Stimulated activated CD8-positive, alpha-beta memory T cell treated with anti-CD3 and anti-CD28 coated beads, Interleukin-4, amount 100 ng/mL, for 1 hour (primary cell): ENCODE measurements at places on chromosomes 7 and 10.

GRCh38 chr7:116167177-116167576 lies 43.2 kb upstream of the TES start:
- DNase-seq, result no peak

DNA sequence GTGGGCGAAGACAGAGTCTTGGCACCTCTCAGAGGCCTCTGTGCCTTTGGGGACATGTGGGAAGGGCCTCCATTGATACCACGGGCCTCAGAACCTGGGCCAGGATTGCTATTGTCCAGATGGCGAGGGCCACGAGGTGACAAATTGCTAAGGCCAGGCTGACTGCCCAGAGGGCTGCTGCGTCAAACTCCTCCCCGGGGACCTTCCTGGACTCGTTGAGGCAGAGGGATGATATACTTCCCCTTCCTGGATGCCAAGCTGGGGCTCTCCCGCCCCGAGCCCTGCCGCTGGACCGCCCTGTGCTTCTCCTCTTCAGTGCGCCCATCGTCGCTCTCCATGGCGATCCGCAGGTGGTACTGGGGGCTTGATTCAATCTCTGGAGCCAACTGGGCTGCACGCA lies 58.9 kb downstream of the LRRC72 start:
- no peak for DNase-seq

- no peak for DNase-seq
Measured at GRCh38 chr7:78523930-78524329, 725.4 kb downstream of the PHTF2 start.

GRCh38 chr10:624605-625332 lies 64.7 kb downstream of the DIP2C start:
- no peak for DNase-seq

GRCh38 chr10:47457528-47457820 lies 26.4 kb downstream of the ANXA8 start:
- no peak for DNase-seq

DNA sequence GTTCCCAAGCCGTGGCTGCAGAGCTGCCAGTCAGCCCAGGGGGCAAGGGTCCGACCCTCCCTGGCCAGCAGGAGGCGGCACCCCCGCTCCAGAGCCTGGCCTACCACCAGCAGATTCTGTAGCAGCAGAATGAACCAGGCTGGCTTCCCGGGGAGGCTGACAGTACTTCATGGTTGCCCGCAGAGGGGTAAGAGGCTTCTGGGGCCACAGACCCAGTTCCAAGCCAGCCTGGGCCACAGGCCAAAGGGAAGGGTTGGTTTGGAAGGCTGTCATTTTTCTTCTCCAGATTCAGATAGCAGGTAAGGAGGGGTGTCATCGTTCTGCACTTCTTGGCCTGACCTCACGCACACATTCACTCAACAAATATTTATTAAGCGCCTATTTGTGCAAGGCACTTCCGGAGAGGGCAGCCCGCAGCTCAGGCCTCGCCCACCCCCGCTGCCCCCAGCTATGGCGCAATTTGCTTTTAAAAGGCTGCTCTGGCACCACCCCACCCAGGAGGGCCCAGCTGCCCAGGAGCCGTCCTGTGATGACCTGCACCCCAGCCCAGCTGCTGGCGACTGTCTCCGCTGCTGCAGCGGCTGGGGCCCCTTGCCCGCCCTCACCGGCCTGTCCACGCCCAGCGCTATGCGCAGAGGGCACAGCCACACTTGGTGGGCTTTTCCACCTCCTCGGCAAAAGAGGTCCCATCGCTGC lies 168.5 kb downstream of the LCOR start:
- no peak for DNase-seq

GRCh38 chr7:143493751-143494150 lies 16.1 kb downstream of the TAS2R41 start:
- DNase-seq, result no peak

DNA sequence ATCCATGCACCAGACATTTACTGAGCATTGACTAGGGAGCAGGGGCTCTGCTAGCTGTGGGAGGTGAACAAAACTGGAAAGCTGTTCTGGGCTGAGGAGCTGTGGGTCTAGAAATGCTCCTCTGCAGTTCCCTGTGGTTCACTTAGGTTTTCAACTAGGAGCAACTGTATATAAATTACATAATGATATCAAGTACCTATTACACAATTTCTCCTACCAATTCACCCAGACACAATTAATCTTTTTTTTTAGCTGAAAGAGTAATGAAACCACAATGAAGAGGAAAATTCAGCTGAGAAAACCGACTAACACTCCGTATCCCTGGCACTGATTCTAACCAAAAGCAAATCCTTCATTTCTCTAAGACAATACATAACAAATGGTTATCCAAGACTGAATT lies 39.4 kb downstream of the COL28A1 start:
- no peak for DNase-seq

DNA sequence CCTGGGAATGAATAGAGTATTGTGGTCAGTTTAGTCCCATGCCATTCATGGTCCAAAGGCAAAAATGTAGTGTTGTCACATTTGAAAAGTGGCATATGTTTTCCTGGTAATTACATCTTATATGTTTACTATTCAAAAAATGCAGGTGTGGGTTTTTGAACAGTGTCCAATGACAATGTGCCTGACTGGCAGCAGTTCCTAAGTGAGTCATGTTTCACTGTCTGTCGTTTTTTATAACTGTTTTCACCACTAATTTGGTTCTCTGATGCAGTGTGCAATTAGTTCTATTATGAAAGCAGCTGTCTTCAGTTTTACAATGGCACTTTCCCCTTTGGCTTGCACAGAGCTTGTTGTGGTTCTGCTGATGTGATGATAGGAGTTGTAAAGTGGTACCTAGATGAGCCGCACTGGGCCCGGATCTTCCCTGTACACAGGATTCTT lies 162.3 kb downstream of the SEM1 start:
- no peak for DNase-seq

DNA sequence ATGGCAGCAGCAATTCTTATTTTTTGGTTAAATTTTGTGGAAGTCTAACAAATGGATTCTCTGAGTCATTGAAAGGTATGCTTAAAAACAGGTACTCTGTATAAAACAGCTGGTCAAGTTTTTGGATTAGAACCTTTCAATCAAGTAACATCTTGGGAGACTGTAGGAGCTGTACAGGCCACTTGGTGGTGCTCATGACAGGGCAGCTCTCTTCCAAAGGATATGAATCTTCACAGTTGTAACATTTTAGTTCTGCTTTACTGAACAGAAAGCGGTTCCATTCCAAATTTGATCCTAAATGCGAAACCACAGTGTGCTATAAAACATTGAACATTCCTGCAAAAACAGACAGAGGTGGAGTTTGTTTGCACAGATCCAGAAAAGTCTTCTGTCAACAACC lies 44.5 kb upstream of the AGR3 start:
- no peak for DNase-seq

- DNase-seq, result no peak
Measured at GRCh38 chr7:1512781-1513656, 8.8 kb upstream of the INTS1 start.

- DNase-seq, result peak; percentile 44
Measured at GRCh38 chr10:89217057-89217990, 10.2 kb upstream of the CH25H start.

GRCh38 chr10:73586583-73586984 lies 4.6 kb downstream of the USP54 start:
- no peak for DNase-seq
